ENCODE measurements at places on chromosomes 6 and 20. TPM values are rescaled to one million over a fixed set of nuclear protein-coding genes. Genes with fewer than 3 reads are reported as not detected.

The SIRPA gene
- total RNA-seq, result 15.3 TPM

The SEMG1 gene
- total RNA-seq, result not detected

The TFAP2B gene
- not detected for total RNA-seq

The FAM162B gene
- not detected for total RNA-seq

The C2 gene
- 3.1 TPM for total RNA-seq

The GRM1 gene
- total RNA-seq, result not detected

The GPSM3 gene
- 1.2 TPM for total RNA-seq

The TSHZ2 gene
- total RNA-seq, result 0.07 TPM

The TRAPPC3L gene
- total RNA-seq, result not detected

The XKR7 gene
- not detected for total RNA-seq

The ADGRG6 gene
- total RNA-seq, result 67.9 TPM

The WFDC12 gene
- total RNA-seq, result not detected

The BHLHE23 gene
- total RNA-seq, result not detected

The ADTRP gene
- 0.86 TPM for total RNA-seq

The CBLN4 gene
- not detected for total RNA-seq

The KHDRBS2 gene
- total RNA-seq, result not detected

The CD83 gene
- total RNA-seq, result 6.0 TPM

The DUSP15 gene
- total RNA-seq, result not detected

The MAS1 gene
- total RNA-seq, result not detected

The HLA-DOB gene
- 0.64 TPM for total RNA-seq

The PERP gene
- 85.9 TPM for total RNA-seq

The MACROD2 gene
- 3.7 TPM for total RNA-seq

The SNAI1 gene
- total RNA-seq, result 13.4 TPM

The CTCFL gene
- 0.34 TPM for total RNA-seq

The FAM217A gene
- total RNA-seq, result not detected

The POM121L2 gene
- total RNA-seq, result not detected

The B3GALT4 gene
- 1.9 TPM for total RNA-seq

The SLC17A3 gene
- not detected for total RNA-seq

The GRIK2 gene
- total RNA-seq, result 0.64 TPM

The RFX6 gene
- total RNA-seq, result not detected

The CRISP2 gene
- total RNA-seq, result not detected

The NRM gene
- 13.6 TPM for total RNA-seq

The TRIM10 gene
- total RNA-seq, result 0.98 TPM

The PPP1R14C gene
- 7.8 TPM for total RNA-seq

The KIFC1 gene
- total RNA-seq, result 84.7 TPM

The DLL1 gene
- 5.3 TPM for total RNA-seq

The TMEM74B gene
- total RNA-seq, result 25.7 TPM

The MTFR2 gene
- 13.2 TPM for total RNA-seq

The SMPDL3A gene
- 2.4 TPM for total RNA-seq

The ERMARD gene
- 24.7 TPM for total RNA-seq

The PI3 gene
- total RNA-seq, result not detected

The FNDC1 gene
- 0.07 TPM for total RNA-seq

The OR2B6 gene
- 0.25 TPM for total RNA-seq

All from HCT116 (cell line).